ENCODE measurements at places on chromosomes 13 and 19.

GRCh38 chr19:16293118-16294091 lies 31.2 kb upstream of the KLF2 start:
- no peak for DNase-seq

- no peak for DNase-seq
Observed at GRCh38 chr13:94109715-94110374, 369.6 kb downstream of the DCT start.

DNA sequence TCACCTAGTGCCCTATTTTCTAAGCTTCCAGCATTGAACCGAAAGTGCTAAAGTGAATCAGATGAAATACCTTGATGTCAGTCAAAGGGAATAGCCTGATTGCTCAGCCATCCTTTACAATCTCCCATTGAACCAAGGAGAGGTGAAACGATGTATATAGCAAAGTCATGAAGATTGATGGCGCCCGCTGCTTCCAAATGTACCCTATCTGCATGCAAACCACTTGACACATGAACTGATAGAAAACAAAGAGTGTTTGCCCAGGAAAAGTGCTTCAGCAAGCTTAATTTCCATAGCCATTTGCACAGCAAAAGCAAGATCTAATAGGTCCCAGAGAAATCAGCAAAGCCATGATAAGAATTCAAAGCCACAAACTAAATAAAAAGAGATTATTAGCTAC lies 624.9 kb upstream of the PCDH9 start:
- no peak for DNase-seq

DNA sequence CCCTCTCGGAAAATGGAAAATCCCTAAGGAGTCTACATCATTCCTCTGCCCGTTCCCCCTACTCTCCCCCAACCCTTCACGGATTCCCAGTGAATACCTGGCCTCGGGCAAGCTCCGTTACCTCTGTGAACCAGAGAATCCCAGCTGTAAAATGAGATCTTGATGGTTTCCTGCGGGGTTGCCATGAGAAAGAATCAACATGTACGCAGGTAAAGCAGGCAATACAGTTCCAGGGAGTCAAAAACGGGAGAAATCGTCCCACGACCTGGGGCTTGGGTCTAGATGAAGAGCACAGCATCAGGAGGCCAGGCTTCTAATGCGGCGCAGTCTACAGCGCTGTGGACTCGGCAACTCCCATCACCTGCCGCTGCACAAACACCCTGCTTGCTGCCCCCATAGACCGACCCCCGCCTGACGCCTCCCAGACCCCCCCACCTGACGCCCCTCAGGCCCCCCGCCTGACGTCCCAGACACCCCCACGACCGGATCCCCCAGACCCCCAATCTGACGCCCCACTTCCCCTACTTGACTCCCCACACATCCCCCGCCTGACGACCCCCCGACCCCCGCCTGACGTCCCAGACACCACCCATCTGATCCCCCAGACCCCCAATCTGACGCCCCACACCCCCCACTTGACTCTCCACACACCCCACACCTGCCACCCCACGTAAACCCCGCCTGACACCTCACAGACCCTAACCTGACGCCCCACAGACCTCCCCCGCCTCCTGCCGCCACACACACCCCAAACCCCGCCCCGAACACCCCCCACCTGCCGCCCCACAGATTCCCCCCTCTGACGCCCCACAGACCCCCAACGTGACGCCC lies 680 bp downstream of the LIG4 start:
- DNase-seq: no peak

DNA sequence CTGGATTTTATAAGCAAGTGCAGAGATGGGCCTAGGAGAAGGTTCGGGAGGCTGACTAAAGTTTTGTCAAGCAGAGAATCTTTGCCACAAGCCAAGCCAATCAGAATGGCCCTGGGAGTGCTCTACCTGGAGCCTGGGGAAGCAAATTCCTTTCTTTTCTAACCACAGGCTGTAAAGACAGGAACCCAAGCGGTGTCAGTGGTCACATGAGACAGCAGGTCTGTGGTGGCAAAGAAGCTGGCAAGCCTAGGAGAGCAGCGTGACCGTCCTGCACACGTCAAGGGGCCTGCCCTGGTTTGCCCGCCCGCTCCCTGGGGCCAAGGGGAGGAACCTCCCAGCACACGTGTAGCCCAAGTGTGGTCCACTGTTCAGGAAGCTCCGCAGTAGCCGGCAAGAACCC lies 90.8 kb downstream of the IPO5 start:
- DNase-seq: no peak

- DNase-seq: peak; percentile 70
Observed at GRCh38 chr13:49996951-49997895, at the start of gene TRIM13. Gene TRIM13, plus strand, starts transcription at chr13:49997042. Its CDS starts 14,899 bp downstream, at chr13:50011941.

DNA sequence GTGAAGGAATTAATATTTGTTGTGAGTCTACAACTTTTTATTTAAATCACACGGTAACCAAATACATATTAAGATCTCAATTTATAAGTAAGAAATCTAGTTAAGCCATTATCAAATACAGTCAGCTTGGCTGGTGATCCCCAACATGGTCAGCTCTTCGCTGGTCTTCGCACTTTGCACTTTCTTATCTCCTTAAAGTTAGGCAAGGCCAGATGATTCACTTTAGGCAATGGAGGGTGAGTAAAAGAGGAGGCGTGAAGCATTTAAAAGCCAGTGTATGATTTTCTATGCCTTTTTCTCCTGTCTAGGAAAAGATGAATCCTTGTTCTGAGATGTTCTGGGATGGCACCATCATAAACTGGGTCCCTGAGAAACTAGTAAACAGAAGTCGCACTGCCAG lies 793.7 kb upstream of the ARGLU1 start:
- DNase-seq: no peak

DNA sequence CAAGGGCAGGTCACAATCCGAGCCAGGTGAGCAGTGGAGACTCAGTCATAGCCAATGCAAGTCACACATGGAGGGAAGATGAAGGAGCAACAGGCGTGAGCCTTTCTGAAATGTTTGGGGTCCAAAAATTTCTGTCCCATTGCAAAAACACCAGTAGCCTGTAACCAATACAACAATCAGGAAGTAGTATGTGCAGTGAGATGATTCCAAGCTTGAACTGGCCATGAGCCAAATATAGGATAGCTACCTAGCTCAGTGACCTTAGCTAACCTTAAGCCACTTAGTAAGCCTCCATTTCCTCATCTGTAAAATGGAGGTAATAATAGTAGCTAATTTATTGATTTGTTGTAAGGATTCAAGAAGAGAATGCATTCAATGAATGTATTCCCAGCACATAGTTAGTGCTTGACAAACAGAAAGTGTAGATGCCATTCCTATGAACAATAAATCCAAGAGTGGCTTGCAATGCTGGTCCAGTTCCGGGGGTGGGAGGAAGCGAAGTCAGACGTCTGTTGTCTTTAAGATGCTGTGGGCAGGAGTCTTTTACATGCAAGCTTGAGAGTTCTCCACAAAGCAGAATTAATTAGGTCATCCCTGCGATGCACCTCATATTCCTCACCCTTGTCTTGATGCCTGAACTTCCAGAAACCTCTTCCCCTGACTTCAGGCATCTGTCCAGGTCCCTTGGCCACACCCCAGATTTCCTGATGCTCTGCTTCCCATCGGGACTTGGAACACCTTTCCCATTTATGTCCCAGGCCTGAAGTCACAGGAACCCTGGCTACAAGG lies 195.7 kb upstream of the UBL3 start:
- no peak for DNase-seq

- DNase-seq: no peak
Observed at GRCh38 chr19:46717716-46718143, 816 bp upstream of the PRKD2 start.

- no peak for DNase-seq
Observed at GRCh38 chr13:45368571-45368970, 27.6 kb upstream of the TPT1 start.

GRCh38 chr13:22263185-22263584 lies 592.3 kb downstream of the FGF9 start:
- DNase-seq: no peak

- DNase-seq: no peak
Observed at GRCh38 chr19:944171-944567, 18.3 kb downstream of the ARID3A start.

GRCh38 chr13:66530158-66530557 lies 700.0 kb downstream of the PCDH9 start:
- DNase-seq: no peak

DNA sequence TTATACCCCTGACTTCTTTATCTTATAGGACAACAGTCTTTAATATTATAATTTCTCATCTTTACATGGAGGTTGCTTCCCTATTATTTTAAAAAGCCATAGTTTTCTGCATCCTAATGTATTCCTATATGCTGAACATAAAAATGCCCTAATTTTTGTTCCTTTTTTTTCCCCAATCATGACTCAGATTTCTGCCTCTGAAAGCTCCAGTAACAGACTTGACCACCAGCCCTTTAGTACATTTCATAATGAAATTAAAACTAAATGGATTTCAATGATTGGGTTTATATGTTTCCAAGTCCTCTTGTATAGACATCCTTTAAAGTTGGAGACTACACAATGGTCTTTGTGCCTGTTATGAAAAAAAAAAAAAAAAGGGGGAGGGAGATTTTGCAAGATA lies 712.5 kb downstream of the DIAPH3 start:
- no peak for DNase-seq

DNA sequence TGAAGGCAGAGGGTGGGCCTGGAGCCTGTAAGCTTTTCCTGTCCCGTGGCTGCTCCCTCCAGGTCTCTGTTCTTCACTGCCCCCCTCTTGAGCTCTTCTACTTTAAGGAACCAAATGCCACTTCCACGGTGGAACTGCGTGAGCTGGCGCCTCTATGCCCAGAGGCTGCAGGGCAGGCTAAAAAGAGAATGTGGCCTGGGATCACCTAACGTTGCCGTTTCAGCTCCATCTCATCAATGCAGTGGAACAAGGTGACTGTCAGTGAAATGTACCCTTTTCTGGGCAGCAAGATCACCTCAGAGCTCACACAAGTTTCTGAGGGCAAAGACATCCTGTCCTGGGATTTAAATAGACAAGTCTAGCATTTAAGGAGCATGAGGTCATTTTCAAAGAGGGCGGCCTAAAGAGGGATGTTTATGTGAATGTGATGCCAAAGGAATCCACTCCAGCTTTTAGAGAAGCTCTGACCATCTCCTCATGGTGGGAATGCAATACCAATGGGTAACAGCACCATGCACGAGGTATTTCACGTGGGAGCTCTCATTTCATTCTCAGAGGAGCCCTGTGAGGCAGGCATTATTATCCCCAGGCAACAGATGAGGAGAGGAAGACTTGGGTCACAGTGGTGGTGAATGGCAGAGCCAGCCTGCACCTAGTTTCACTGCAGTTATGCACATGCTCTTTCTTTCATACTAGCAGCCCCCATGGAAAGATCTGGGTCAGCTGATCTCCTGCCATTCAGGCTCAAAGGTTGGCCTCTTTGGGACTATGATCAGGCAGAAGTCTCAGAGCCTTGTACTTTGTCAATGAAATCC lies 39.3 kb downstream of the RGCC start:
- DNase-seq: no peak

DNA sequence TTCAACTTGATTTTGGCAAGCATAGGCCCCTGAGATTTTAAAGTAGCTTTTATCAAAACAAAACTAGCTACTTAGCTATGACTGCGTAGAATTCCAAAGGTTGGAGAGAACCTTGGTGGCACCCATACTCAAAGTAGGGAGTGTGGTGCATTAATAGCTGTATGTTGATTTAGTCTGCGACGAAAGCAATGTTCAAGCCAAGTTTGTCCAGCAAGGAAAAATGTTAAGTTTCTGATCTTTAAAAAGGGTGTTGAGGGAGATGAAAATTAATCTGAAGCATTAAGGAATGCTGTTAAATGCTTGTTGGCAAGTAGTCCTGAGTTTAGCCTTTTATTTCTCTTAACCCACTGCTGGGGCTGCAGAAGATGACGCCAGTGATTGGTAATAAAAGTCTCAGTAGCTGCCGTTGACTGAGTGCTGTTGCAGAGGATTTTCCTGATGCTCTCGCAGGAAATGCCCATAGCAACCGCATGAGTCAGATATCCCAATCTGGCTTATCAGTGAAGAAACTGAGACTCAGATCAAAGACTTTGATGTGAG lies 75.9 kb upstream of the RNF113B start:
- DNase-seq: no peak

DNA sequence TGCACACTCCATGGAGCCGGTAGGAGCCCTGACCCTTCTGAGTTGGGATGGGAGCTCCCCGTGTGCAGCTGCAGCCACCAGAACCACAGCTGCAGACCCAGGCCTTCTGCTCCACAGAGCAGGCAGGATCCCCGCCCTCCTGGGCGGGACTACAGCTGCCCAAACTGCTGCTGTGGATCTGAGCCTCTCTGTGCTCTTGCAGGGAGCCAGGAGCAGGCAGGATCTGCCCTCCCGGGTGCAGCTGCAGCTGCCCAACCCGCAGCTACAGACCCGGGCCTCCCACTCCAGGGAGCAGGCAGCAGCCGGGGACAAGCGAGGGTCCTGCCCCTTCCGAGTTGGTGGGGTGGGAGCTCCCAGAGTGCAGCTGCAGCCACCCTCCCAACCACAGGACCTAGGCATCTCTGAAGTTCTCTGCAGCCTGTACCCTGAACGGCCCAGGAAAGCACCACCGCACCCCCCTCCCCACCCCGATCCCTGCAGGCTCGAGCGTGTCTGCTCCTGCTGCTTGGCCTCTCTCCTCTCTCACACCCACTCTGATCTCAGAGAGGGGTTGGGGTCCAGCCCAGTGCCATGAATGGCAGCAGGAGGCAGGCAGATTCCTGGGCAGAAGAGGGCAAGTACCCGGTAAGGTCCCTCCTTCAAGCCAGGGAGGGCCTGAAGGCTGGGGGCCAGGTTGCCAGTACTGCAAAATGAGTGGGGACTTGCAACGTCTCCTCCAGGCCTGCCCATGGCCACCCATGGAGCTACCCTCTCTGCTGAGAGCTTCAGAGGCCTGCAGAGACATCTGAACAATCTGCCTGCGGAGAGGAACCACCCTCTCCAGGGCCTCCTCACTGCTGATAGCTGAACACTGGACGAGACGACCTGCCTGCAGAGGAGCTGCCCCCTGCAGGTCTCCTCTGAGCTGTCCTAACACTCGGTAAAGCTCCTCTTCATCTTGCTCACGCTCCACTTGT lies 16.4 kb upstream of the EMP3 start:
- no peak for DNase-seq

DNA sequence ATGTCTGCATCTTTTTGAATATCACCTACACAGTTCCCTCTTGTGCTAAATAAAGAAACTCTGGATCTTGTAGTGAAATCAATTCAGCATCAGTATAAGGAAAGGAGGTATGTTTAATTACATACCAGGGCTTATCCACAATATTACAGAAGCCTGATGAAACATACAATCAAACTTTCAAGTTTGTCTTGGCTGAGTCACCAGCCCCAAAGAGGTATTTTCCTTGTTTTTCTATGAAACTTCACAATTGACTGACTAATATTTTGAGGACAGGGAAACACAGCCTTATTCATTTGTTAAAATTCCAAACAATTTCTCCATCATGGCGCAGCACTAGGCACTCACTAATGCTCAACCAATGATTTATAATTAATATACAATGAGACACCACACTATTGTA lies 952.4 kb downstream of the PCDH17 start:
- DNase-seq: no peak

DNA sequence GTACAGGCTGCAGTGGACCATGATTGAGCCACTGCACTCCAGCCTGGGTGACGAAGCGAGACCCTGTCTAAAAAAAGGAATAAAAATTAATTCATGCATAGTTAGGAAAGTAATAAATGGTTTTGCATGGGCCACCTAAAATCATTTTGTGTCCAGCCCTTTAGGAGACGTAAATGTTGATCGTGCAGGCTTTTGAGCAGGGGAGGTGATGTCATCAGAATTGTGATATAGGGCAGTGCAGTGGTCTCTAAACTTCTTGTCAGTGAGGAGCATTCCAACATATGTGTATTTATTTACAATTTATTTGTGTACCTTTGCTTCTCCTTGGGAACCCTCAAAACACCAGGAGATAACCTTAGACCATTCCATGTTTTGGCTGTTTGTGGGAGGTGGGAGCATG lies 3.0 kb downstream of the SMARCA4 start:
- no peak for DNase-seq
